Stimulated activated CD4-positive, alpha-beta T cell treated with anti-CD3 and anti-CD28 coated beads, Interleukin-15, amount 100 ng/mL, for 1 hour (primary cell): ENCODE measurements at places on chromosomes 4 and X.

- no peak for DNase-seq
These were observed 81.7 kb upstream of the STOX2 start for GRCh38 chr4:183823434-183823833.

DNA sequence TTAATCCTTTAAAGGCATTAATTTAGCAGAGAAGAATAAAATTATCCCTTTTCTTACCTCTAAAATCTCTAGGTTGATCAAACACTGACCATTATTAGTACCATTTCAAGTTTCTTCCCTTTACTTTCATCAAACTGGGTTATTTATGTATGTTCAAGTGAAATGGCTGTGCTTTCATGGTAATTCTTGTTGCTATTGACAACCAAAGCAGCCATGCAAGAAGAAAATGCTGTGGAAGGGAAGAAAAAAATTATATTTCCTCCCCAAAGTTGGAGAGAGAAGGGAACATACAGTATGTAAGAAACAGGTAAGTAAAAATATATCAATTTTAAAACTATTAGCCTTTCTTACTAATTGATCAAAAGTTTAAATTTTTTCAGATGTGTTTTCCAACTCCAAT lies 16.2 kb downstream of the NPNT start:
- DNase-seq, result no peak

- DNase-seq, result no peak
These were observed 43.4 kb downstream of the OSTC start for GRCh38 chr4:108693819-108694218.

GRCh38 chr4:74654230-74654681 lies 140.1 kb downstream of the BTC start:
- no peak for DNase-seq

DNA sequence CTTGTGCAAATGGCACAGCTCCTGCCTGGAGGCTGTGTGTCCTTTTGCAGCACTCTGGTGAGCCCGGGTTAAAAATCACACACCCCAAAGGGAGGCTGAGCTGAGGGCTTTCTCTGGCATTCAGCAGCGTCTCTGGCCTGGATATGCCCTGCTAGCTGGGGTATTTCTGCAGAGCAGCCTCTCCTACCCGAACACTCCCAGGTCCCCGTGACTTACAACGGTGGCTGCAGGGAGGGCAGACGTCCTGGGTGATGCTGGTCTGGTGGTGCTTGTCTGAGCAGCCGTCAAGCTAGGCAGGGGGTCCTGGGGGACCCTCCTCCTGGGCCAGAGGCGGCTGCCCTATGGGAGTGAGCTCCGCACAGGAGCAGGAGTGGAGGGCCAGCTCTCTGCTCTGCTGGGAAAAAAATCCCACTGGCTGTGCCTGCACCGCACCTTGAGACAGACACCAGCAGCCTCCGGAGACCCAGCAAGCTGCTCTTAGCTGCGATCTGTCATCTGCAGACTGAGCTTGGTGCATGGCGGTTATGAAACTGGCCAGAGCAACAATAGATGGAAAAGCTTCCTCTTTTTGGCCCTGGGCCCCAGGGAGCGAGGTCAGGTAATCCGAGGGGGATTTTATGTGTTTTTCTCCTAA lies 41.3 kb upstream of the ASMTL start:
- no peak for DNase-seq

DNA sequence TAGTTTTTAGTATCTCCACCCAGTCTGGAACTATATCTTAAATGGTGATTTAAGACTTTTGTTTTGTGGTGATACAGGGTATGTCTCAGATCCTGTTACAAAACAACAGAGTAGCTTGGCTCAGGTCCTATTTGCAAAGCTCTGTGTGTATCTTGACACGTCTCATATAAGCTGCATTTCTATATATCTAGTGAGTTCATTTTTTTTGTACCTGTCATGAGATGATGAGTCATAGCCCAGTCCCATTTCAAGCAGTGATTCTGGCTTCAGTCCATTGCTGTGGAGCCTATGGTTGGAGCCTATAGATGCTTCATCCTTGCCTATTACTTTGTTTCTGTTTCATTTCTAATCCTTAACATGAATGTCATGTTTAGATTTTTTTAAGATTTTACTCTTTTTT lies 23.0 kb downstream of the GRXCR1 start:
- no peak for DNase-seq

DNA sequence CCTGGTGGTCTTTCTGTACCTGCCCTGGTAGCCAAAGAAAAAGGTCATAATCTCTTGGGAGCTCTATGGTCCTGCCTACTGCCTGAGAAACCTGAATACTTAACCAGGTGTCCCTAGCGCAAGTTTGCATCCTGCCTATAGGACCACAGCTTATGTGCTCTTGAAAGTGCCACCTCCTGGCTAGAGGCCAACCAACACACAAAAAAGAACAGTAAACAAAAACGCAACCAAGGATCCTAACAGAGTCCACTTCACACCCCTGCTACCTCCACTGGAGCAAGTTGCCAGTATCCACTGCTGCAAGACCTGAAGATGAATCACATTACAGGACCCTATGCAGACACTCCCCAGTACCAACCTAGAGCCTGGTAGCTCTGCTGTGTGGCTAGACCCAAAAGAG lies 103.2 kb upstream of the PABPC5 start:
- no peak for DNase-seq

DNA sequence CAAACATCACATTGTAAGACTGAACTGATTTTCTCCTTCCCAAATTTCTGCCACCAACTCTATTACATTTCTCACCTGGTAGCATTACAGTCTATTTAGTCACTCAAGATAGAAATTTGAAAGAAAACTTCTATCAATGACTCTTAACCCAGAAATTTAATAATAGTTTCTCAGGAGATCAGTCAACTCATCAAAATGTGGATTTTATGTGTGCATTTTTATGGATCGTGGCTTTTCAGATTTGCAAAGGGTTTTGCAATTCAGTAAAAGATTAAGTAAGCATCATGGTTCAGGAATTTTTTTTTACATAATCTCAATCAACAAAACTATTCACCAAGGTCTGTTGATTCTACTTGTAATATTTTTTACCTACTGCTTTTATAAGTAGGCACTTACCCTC lies 111.1 kb downstream of the CFAP299 start:
- DNase-seq, result no peak

DNA sequence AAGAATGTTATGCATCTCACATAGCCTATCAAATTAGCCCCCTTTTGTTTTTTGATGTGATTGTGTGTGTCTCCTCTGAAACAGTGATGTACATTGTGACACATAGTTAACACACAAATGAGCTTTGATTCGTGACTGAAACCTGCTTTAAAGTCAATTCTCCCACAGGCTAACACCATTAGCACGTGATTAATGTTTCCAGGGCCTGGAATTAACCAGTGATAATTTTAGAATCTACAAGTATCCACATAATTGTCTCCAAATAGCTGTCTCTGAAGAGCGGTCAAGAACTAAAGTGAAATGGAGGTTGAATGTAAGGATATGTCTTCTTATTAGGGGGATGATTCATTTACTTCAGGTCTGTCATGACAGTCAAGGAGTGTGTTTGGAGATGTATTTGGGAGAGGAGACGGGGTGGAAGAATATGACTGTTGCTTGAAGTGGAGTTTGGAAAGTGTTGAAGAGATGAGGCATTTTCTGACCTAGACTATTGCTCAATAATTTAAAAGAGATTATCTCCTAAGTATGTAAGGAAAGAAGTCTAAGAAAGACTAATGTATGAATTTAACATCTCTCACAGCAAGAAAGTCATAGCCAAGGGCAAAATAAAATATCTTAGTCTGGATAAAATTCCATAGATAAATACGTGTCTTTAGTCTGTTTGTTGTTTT lies 13.7 kb upstream of the RASGEF1B start:
- no peak for DNase-seq

DNA sequence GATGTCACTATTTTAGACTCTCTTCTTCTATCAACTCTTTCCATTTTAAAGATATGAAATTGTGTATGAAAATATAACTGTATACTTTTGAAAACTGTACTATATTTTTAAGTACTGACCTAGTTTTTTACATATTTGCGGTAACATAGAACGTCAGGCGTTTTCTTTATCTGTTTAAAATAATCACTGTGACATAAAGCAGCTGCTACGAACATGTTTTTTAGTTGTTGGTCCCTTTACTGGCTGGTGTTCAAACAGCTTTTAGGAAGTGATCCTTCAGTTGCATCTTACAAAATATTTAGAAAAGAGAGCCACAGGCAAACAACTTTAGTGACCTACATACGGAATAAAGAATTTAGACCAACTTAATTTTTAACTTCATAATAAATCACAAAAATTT lies 73.1 kb downstream of the METTL14 start:
- no peak for DNase-seq

GRCh38 chr4:40179360-40179759 lies 17.5 kb upstream of the RHOH start:
- no peak for DNase-seq

DNA sequence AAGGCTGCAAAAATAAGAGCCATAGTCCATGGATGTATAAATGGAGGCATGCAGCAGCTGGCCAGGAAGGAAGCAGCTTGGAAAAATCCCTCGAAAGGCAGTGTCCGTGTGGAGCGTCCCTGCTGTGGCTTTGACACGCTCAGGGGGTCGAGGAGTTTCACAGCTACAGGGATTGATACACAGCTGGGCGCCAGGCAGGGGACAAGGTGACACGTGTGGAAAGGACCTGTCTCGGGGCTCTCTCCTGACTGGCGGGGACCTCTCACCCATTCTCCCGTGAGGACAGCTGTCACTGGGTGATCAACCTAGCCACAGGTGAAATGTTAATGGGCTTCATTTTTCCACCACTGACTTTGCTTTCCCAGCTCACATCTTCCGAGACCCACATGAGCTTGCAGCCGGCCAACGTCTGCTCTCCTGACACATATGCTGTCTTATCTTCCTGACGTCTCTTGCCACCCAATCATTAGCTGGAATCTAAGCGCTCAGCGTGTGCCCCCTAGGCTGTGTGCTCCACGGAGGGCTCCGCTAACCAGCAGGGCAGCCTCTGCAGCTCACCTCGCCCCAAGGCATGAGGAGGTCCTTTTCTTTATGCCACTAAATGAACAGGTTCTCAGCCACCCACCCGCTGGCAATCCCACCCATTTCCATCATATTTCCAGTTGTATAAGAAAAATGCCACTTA lies 89.4 kb upstream of the AFAP1 start:
- no peak for DNase-seq

DNA sequence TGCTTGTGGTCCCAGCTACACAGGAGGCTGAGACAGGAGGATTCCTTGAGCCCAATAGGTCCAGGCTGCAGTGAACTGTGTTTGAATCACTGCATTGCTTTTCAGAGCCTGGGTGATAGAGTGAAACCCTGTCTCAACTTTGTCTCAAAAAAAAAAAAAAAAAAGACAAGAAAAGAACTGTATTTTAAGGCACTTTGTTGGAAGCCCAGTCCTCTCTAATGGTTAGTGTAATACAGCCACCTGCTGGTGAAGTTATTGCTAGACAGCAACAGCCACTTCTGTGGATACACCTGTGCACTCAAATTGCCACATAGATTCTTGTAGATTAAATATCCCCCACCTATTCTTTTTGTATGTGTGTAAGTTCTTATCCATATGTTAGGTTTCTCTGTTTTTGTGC lies 10.1 kb upstream of the FGG start:
- DNase-seq, result no peak

DNA sequence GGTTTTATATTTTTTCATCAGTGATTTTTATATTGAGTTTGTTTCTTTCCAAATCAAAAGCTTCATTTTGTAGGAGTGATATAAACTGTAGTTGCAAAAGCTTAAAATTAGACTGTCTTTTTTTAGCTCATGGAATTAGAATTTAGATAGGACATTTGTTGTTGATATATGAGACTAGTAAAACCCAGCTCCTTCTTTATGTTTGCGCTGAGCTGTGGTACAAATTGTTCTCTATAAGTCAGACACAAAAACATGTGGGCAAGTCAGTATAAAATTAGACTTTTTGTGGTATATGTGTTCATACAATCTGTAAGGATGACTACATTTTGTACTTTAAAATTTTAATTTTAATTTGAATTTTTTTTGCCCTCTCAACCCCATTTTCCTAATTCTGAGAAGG lies 18.3 kb downstream of the FHIP1A start:
- no peak for DNase-seq

DNA sequence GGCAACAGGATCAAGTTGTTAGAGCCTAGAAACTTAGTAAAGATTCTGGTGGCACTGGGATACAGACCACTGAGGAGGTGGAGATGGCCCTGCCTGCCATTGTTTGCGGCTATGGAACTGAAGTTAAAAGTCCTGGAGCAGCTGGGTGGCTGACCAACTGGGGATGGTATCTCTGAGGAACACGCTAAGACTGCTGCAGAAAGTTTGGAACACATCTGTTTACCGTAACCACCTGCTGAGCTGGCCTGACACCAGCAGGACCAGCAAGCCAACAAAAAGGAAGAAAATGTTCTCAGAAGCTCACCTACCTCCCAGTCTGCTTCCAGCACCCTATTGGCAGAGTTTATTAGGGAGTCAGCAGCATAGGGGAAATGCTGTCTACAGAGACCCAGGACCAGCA lies 17.4 kb upstream of the PACRGL start:
- DNase-seq, result no peak

DNA sequence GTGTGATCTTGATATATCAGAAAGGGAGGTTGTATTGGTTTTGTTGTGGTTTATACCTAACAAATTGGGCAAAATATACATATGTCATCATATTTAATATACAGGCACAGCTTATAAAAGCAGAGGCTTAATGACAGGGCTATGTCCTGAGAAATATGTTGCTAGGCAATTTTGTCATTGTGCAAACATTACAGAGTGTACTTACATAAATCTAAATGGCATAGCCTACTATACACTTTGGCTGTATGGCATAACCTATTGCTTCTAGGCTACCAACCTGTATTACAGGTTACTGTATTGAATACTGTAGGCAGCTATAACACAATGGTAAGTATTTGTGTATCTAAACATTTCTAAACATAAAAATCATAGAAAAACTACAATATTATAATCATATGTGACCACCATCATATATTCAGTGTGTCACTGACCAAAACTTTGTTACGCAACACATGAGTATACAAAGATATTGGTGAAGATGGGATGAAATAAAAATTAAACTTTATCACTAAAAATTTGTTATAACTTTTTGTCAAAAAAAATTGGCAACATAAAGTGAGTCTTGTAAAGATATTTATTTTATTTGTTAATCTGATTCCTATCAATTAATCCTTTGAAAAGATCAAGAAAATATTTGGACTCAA lies 414.0 kb upstream of the HS3ST1 start:
- DNase-seq, result no peak

- no peak for DNase-seq
These were observed 30.6 kb downstream of the ANXA5 start for GRCh38 chr4:121666091-121666679.

- no peak for DNase-seq
These were observed 18.6 kb upstream of the ADRA2C start for GRCh38 chr4:3747581-3747904.

- no peak for DNase-seq
These were observed 467.5 kb upstream of the CT83 start for GRCh38 chrX:116930311-116930710.

DNA sequence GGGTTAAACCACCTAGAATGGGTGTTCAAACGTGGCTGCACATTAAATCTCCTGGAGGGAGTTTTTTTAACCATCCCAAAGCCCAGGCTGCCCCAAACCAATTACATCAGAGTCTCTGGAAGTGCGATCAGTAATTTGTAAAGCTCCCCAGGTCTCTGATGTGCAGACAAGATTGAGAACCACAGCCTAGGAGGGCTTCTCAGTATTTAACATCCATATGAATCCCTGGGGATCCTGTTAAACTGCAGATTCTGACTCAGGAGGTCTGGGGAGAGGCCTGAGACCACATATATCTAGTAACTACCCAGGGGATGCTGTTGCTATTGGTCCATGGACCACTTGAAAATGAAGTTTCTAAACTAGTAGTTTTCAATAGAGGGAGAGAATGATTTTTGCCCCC lies 42.6 kb downstream of the SMPX start:
- no peak for DNase-seq
